ENCODE measurements at places on chromosomes 12 and 14. TPM values are rescaled to one million over a fixed set of nuclear protein-coding genes. Genes with fewer than 3 reads are reported as not detected.

The KRT85 gene
- total RNA-seq = not detected

The ZNF891 gene
- 0.85 TPM for total RNA-seq

The CLEC12A gene
- not detected for total RNA-seq

The PRKD1 gene
- 8.0 TPM for total RNA-seq

The TBPL2 gene
- total RNA-seq = not detected

The NUAK1 gene
- 37.3 TPM for total RNA-seq

The TPH2 gene
- not detected for total RNA-seq

The PXMP2 gene
- total RNA-seq = 15.4 TPM

The FICD gene
- total RNA-seq = 8.3 TPM

The RNASE2 gene
- not detected for total RNA-seq

The KRT78 gene
- not detected for total RNA-seq

The ANG gene
- total RNA-seq = 8.4 TPM

The ZNF605 gene
- 15.1 TPM for total RNA-seq

The WDR89 gene
- total RNA-seq = 8.0 TPM

The SSTR1 gene
- total RNA-seq = 5.5 TPM

The DCN gene
- total RNA-seq = 827 TPM

The CLEC2A gene
- total RNA-seq = not detected

The FAM216A gene
- 6.5 TPM for total RNA-seq

Measured in hair follicle dermal papilla cell (primary cell).